NCI-H187 (cell line): ENCODE measurements at places on chromosomes 3 and 15.

DNA sequence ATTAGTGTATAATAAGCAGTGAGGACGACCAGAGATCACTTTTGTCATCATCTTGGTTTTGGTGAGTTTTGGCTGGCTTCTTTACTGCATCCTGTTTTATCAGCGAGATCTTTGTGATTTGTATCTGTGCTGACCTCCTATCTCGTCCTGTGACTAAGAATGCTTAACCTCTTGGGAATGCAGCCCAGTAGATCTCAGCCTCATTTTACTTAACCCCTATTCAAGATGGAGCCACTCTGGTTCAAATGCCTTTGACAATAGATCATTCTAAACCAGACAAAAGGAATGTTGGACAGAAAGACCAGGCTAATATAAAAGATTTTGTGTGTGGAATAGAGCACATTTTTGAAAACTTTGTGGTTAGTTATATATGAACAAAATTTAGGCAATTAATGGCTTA is 618.5 kb upstream of the BCHE start:
- DNase-seq = no peak

DNA sequence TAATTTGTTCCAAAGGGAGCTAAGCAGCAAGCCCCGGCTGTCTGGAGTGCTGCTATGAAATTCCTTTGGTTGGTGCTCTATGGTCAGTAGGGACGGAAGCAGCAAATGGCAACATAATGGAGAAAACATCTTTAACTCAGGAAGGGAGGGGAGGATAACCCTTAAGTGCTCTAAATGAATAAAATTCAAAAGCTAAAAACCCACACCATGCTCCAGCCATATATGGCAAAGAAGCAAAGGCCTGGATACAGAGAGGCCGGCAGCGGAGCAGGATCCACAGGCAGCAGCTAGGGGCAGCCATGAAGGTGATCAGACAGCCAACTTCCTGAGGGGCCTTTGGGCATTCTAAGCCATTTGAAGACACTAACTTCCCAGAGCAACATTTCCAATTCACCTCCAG is 38.9 kb downstream of the IL17RD start:
- no peak for DNase-seq

- DNase-seq = no peak
These were observed 142.4 kb downstream of the P2RY1 start for GRCh38 chr3:152977366-152977765.

- DNase-seq = no peak
These were observed 106.3 kb upstream of the IL12A start for GRCh38 chr3:159882367-159882766.

DNA sequence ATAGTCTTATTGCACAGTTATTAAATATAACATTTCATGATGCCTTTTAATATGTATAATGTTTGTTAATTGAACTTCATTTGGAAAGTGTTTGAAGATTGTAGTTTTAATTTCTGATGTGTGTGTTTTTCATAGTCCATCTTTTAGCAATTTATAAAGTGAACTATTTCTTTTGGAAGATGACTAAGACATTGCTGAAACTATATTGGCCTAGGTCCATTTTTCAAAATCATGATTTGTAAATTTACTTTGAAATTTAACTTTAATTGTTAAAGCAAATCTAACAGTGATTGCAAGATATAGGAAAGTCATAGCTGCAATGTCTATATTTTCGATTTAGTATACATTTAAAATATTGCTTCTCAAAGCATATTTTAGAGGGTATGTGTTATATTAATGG is 30.8 kb downstream of the MCTP2 start:
- no peak for DNase-seq

- no peak for DNase-seq
These were observed 377.3 kb downstream of the PDCD6IP start for GRCh38 chr3:34175636-34176176.

GRCh38 chr3:86464180-86464579 is 526.8 kb downstream of the VGLL3 start:
- no peak for DNase-seq

DNA sequence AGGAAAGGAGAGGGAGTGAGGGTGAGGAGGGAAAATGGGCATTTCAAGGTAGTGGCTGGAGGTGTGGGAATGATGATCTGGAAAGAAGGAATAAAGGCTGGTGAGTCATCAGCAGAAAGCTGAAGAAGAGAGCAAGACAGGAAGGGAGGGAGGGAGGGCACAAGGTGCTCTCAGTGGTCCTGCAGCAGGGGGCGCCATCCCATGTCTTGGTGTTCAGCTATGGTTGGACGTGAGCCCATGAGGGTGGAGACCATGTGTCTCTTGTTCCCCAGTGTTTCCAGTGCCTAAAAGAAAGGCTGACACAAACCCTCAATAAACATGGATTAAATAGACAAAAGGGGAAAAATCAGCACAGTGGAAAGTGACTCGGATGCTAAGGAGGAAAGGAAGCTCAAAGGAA is 228.5 kb downstream of the NTRK3 start:
- no peak for DNase-seq

GRCh38 chr3:156149876-156150275 is 29.5 kb downstream of the KCNAB1 start:
- no peak for DNase-seq

GRCh38 chr3:44050101-44050500 is 191.6 kb upstream of the TOPAZ1 start:
- DNase-seq = no peak

DNA sequence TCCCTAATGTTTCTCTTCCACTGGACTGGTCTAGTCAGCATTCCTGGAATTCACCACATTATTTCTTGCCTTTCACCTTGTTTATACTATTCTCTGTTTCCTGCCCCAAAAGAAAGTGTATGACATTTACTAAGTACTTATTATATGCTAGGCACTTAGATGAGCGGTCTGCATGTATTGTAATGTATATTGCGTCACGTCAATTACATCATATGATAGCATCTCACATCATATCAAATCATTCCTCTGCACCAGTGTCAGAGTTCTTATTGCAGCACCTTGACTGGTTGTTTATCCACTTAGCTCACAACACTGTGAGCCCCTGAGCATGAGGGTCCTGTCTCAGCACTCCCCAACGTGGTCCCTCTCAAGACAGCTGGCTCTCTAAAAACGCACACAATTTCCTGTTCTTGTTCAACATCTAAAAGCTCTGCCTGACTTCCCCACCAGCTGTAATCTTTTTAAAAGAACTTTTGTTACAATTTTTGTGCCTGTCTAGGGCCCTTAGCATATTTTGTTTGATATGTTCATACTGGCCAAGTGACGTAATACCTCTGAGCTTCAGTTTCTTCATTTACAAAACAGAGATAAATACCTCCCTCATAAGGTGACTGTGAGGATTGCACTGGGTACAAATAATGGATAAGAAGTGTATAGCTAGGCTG is 58.8 kb downstream of the ARHGAP31 start:
- DNase-seq = no peak

DNA sequence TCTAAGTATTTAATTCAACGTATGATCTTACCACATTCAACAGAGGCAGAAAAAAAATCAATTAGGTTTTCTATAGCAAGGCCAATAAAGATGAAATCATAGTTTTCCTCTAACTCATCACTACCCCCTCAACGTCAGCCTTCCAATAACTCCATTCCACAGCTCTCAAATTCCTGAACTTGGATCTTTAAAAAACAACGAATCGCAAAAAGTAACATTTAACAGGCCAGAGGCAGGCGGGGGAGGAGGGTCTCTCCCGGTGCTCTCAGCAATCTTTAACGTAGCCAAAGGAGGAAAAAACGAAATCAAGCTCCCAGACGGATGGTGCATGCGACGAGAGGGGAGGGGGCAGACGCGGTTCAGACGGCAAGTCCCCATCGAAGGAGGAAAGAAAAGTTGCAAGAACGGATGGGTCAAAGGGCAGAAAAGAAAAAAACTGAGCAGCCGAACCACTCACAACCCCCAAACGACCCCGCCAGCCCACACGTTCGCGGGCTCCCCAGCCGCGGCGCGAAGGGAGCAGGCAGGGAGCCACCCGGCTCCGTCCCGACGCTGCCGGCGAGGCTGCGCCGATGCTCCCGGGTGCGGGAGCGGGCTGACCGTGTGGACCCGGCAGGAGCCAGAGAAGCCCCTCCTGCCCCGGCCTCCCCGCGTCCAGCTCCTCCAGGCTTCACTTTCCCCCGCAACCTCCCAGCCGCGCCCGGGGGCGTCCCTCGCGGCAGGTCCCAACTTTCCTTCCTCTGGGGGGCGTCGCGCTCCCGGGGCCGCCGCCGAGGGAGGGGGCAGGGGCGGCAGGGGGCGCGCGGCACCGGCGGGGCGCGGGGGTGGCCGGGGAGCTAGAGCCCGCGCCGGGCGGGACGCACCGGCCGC is 703 bp downstream of the PEAK1 start:
- DNase-seq = no peak

DNA sequence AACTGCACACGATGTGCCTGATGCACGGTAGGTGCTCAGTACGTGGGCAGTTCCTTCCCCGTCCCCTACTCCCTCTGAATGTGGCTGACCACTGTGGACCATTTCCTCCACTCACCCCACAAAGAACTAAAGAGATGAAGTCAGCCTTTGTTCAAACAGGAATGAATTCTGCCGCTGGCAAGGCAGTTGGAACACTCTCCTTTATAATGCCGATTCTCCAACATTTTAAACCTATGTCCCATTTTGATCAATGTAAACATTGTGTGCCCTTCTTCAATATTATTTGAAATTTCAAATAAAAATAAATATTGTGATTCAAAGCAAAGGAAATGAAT is 57.5 kb upstream of the MEF2A start:
- no peak for DNase-seq

DNA sequence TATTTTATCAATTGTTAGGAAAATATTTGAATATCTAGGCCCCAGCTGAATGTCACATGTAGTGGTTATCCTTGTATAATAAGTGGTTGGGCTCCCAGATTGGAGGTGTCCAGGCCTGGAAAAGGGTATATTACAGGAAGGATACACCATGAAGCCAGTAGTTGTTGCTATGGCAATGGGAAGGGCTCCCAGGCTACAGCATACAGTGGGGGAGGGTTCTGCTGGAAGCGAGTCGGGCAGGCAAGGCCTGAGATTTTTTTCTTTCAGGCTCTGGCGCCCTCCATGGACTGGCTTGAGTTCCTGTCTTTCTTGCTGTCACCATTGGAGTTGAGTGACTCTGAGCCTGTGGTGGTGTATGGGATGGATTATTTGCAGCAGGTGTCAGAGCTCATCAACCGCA is 8.9 kb downstream of the ECE2 start:
- DNase-seq = peak; percentile 28

GRCh38 chr3:149368674-149369497 is 8.6 kb downstream of the TM4SF1 start:
- DNase-seq = no peak

DNA sequence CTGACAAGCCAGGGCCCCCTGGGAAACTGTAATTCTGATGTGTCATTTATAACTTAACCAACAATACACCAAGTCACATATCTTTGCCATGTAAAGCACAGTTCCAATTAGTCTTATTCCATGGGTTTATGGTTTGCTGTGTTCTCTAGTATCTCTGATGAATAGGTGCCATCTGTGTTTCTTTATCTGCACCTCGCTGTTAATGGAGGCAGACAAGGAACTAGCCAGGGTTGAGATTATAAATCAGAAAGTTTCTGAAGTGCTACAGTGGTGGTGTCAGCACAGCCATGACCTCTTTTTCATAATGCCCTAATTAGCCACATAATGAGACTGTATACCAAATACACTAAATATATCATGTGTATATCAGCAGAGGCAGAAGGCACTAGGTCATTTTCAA is 866.4 kb downstream of the PLOD2 start:
- no peak for DNase-seq

DNA sequence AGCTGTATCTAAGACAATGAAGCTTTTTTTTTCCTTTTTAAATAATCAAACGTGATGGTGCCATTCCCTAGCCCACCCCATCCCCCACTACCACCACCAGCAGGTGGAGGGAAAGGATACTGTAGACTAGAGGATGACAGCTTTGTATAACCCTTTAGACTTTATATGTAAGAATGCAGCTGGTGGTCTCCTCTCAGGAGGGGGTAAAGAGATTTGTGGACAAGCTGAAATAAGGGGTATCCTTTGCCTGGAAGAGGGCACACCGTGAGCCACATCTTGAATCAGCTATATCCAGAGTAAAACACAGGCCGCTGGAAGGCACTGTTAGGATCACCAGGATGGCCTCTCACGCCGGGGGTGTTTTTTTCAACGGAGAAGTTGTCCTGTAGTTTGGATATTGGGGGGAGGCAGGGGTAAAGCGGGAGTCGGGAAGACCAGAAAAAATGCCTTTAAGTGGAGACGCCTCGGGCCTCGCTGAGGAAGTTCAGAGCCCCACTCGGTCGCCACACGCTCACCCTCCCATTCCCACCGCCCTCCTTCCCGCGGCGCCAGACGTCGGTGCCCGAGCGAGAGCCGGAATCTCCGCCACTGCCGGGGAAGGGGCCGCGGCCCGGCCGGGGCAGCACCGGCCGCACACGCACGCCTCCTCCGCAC is 986 bp downstream of the KPNA4 start:
- DNase-seq = peak; percentile 2

GRCh38 chr3:131612745-131613144 is 110.0 kb upstream of the MRPL3 start:
- DNase-seq = no peak

DNA sequence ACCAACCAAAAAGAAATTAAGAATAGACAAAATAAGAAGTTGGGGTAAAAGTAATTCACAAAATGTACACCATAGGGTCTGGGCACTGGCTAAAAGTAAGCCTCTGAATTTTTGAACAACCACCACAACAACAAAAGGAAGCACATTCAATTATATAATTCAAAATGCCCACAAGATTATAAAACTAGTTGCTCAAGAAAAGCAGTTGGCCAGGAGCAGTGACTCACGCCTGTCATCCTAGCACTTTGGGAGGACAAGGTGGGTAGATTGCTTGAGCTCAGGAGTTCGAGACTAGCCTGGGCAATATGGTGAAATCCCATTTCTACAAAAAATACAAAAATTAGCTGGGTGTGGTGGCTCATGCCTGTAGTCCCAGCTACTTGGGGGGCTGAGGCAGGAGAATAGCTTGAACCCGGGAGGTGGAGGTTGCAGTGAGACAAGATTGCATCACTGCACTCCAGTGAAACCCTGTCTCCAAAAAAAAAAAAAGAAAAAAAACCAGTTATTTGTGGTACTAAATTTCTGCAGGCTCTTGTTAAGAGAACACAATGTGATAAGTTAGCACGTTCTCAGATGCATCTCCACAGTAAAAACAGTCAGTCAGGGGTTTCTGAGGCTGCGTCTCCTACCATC is 6.6 kb upstream of the ATP11B start:
- no peak for DNase-seq

- DNase-seq = no peak
These were observed 125.4 kb upstream of the PLCL2 start for GRCh38 chr3:16759227-16759903.

GRCh38 chr15:77665530-77666295 is 33.0 kb upstream of the LINGO1 start:
- no peak for DNase-seq

DNA sequence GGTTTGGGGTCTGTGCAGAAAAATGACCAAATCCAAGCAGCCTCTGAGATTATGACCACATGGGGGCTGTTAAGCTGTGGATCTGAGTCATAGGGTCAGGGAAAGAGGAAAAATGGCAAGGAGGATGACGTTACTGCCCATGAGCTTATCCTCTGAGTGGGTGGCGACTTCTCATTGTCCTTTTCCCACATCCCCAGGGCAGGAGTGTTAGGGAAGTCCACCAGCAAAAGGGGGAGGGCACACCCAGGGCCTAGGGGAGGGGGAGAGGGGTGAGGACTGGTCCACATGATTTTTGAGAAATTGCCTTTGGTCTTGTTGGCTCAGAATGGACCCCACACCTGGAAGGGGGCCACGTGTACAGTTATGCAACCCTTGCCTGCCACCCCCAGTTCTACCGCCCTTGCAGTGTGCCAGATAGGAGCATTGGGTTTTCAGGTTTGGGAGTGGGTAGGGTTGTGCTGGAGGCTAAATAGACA is 2.6 kb downstream of the CD276 start:
- DNase-seq = no peak
